ENCODE measurements at places on chromosomes 13 and 19.

DNA sequence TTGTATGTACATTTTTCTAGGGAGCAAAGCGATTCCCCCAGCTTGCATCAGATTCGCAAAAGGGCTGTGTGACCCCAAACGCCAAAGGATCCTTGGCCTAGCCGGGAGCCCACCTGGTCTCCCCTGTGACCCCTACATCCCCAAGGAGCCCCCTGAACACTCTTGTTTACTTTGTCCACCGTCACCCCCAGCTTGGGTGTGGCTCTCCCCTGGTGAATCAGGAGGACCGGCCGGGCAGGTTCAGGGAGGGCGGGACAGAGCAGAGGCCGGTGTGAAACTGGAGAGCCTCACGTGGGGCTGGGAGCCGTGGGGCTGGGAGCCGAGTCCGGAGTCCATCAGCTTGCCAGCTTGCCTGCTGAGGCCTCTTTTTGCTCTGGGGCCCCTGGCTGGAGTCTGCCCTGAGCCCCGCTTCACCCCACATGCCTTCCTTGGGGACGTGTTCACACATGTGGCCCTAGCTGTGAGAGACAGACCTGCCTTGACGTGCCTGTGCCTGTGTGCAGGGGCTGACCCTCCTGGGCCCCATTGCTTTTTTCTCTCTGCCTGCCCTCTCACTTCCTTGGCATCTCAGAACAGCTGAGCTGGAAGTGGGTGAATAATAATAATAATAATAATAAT lies 2.0 kb downstream of the ITPKC start:
- no peak for DNase-seq

DNA sequence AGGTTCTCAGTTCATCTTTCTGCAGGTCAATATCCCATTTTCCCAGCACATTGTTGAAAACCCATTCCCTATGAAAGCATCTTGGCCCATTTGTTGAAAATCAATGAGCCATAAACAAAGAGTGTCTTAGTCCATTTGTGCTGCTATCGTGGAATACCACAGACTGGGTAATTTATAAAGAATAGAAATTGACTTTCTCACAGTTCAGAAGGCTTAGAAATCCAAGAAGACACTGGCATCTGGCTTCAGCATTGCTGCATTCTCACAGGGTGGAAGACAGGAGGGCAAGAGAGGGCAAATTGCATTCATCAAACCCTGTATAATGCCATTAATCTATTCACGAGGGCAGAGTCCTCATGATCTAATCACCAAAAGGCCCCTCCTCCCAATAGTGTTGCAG lies 34.1 kb downstream of the ZNF823 start:
- no peak for DNase-seq

- DNase-seq: no peak
Observed at GRCh38 chr13:94196413-94196812, 283.1 kb downstream of the DCT start.

DNA sequence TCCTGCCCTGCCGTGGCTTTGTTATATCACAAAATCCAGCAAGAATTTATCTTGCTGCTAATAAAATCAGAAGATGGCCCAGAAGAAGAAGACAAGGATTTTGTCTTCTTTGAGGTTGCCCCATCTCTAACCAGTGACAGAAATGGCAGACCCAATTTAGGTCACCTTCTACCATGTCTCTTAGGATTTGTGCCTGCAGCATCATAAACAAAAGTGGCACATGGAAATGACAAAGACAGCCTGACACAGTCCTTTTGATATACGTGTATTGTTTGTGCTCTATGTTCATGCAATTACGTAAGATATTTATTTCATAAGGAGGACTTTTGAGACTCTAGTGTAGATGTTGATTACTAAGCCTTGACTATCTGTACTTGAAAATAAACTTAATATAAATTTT lies 135.9 kb upstream of the TMTC4 start:
- DNase-seq: no peak

DNA sequence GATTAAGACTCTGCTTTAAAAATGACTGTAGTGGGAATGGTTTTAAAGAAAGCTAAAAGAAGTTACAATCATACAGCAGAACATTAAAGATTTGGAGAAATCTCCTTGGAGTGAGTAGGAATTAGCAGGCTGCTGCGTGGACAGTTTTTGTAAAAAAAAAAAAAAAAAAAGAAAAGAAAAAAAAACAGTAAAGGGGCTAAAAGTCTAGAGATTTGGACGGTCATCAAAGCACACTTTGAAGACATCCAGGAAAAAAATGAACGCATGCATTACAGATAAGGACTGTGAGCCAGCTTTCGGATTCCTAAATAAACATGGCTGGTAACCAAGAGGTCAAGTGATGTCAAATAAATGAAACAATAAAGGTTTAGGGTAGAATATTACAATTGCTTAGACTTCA lies 1700.6 kb downstream of the PCDH9 start:
- no peak for DNase-seq

GRCh38 chr13:91184244-91184926 lies 163.1 kb upstream of the MIR17HG start:
- no peak for DNase-seq

Measured in Jurkat, Clone E6-1 (cell line).